AG08395 (cell line): ENCODE measurements at places on chromosomes 3 and 15.

GRCh38 chr3:120481081-120481480, 30.3 kb upstream of the FSTL1 start:
- DNase-seq: no peak

DNA sequence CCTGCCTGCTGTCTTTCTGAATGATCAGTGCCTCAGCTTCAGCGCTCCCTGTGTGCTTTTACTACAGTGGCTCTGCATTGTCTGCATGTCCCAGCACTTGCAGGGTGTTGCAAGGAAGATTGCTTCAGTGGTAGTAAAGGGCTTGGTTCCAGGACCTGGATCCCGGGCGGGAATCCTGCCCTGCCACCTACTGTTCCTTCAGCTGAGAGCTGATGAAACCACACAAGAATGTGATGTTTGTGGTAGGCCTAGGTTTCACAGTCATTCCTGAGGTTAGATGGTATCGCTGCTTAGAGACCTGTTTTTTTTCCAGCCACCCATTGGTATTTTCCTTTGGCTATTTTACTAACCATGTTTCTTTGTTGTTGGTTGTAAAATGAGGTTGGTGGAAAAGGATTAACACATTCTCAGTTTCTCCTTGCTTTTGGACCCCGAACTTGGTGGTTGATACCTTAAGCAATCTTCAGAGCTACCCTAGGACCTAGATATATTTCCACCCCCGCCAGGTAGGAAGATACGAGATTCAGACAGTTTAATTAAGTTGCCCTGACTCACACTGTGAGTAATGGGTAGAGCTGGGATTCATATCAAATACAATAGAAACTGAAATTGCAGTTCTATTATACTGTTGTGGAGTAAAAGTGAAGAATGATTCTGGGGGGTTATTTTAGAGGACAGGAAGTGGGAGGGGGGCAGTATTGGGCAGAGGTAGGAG, 11.4 kb downstream of the GPR87 start:
- DNase-seq: peak; percentile 94

DNA sequence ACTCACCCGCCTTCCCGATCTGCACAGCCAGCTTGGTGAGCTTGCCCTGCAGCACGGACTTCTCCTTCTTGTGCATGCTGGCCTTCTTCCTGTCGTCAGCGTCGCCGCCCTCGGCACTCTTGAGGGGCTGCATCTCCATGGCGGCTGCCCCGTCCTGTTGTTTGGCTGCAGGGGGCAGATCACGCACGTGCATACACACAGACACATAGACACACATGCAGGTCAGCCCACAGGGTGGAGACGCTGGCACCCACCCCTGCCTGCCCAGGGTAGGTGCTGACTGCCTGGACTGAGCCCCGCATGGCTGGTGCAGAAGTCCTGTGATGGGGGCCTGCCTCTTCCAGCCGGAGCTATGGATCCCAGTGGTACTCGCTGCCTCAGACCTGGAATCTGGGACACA, 57.3 kb upstream of the SEC13 start:
- DNase-seq: no peak

DNA sequence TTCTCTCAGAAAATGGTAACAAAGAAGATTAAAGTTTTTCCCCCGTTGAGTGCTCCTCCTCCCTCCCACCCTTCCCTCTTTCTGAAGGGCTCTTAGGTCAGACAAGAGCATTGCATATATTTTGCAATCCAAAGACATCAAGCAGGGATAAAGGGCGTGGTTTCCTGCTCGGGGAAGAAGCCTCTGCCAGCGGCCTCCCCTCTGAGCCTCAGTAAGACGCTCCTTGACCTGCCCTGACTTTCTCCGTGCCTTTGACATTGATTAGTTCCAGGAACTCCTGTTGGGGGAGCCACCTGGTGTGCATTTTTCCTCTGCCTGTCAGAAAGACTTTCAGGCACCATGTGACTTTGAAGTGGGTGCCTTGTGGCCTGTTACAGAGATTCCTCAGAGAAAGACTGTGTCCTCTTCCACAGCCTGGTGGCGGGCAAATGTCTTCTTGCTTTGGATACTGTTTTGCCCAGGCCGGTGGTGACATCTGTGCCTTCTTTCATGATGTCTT, 87.2 kb upstream of the TBL1XR1 start:
- DNase-seq: peak; percentile 63

DNA sequence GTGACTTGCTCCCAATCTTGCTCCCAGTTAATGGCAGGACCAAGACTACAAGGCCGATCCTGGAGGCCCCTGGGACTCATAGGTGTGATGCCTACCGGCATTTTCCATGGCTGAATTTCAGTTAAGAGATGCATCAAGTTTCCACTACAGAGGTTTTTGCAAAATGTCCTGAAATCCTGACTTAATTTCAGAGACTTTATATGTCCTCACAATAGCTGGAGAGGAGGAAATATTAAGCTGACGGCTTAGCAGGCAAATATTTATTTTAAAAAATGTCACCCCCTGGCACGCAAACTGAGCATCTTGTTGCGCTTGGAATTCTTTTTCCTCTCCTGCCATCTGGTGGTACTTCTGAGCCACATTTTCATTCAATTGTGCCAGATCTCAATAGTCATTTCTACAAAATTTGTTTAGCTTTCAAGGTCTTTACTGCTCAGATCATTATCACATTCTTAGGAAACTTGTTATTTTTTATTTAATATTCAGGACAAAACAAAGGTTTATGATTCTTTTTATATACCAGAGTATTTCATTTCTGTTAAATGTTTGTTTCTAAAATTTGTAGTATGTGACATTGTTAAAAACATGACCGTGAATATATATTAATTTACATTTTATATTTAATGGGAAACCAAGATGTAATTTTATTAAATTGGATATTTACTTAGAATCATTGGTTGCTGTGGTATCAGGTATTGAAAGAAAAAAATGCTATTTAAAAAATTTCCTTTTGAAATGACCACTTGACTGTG, 189.2 kb upstream of the THRB start:
- peak; percentile 64 for DNase-seq

DNA sequence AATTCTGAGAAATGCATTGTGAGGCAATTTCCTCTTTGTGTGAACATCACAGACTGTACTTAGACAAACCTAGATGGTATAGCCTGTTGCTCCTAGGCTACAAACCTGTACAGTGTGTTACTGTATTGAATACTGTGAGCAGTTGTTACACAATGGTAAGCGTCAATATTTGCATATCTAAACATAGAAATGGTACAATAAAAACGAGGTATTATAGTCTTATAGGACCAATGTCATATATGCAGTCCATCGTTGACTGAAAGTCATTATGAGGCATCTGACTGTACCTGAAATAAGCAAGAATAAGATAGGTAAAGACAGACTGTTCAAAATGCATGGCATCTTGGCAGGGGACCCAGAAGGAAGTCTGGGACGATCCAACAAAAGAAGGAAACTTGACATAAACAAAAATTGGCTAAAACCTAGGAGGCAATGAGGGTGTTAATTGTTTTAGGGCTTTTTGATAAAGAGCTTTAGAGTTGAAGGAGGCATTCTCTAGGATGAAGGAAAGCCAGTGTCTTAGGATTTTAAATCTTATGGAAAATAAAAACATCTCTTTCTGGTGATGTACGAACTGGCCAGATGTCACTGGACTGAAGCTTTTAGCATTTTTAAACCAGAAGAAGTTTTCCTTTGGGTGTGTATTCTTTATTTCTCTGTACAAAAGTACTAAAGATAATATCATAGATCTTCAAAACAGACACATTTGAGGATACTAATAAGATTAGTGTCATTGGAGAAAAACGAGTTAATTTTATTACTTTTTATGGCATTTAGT, 9.2 kb upstream of the SPRED1 start:
- no peak for DNase-seq

- no peak for DNase-seq
Observed at GRCh38 chr15:24955531-24955921, 739 bp downstream of the SNRPN start.

GRCh38 chr3:44020143-44020542, 221.5 kb upstream of the TOPAZ1 start:
- no peak for DNase-seq

DNA sequence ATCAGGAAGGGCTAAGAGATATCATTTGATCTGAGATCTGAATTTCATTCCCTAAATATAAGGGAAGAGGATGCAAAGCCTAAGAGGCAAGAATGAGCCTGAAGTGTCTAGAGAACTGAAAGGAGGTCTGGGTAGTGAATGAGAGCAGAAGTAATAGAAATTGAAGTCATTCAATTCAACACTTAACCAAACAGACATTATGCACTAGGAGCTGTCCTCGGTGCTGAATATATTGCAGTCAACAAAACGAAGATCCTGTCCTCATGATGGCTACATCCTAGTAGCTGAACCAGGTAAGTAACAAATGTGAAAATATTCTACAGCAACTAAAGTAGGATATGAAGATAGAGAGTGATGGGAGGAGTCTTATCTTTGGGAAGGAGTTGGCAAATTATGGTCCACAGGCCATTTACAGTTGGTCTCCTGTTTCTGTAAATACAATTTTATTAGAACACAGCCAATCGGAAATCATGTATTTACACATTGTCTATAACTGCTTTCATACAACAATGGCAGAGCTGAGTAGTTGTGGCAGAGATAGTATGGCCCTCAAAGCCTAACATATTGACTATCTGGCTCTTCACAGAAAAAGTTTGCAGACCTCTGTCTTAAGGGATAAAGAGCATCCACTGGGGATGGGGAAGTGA, 192.9 kb upstream of the CADPS start:
- DNase-seq: peak; percentile 31

- no peak for DNase-seq
Observed at GRCh38 chr15:35748105-35748504, 202.1 kb upstream of the DPH6 start.

DNA sequence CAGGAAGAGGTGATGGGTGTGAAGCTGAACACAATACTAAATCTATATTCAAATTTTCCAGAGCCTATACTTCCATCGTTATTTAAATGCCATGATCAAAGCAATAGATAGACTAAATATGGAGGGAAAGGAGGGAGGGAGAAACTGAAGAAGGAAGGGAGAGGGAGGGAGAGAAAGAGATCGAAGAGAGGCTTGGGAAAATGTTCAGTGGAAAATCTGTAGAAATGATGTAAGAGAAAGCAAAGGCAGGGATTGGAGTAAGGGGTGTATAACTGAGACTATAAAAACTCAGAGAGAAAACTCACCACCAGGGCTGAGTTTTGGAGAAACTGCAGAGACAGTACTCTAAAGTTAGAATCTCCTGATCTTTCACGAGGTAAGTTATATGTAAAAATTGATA, at the start of gene OSTN:
Gene OSTN, plus strand, starts transcription at position 310 of the 400 bp plus-strand sequence. CDS start 13,292 bp downstream, outside the sequence.
- DNase-seq: no peak

- DNase-seq: peak; percentile 59
Observed at GRCh38 chr15:40430271-40430805, 10.4 kb upstream of the BAHD1 start.

DNA sequence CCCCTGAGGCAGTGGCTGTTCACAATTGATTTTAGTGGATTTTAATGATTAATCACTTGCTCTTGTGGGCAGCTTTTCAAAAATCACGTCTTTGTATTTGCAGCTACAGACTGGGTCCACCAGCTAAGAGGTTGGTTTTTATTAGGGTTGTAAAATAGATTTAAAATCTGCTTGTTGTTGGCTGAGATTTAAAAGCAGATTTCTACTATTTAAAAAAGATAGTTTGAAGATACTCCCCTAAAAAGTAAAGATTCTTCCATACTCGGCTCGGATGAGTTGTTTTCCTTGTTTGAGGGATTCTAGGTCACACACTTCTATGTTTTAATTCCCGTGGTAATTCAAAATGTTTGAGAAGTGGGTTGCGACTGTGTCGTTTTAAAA, 1.7 kb downstream of the KLHL24 start:
- DNase-seq: no peak

- DNase-seq: no peak
Observed at GRCh38 chr3:46830801-46831200, 32.4 kb downstream of the MYL3 start.

GRCh38 chr3:150528354-150528797, 17.9 kb downstream of the SERP1 start:
- DNase-seq: peak; percentile 21

- DNase-seq: no peak
Observed at GRCh38 chr15:38324939-38325647, 72.5 kb downstream of the SPRED1 start.

DNA sequence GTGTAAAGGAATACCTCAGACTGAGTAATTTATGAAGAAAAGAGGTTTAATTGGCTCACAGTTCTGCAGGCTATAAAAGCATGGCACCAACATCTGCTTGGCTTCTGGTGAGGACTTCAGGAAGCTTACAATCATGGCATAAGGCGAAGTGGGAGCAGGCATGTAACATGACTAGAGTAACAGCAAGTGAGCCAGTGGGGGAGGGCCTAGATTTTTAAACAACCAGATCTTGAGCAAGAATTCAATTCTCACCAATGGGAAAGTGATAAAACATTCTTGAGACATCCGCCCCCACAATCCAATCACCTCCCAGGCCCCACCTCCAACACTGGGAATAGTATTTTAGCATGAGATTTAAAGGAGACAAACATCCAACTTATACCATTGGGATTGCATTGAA, 44.2 kb upstream of the BCL2A1 start:
- DNase-seq: no peak

GRCh38 chr3:171865191-171865865, 22.2 kb downstream of the TMEM212 start:
- no peak for DNase-seq

- DNase-seq: no peak
Observed at GRCh38 chr3:43998370-43998835, 243.3 kb upstream of the TOPAZ1 start.

DNA sequence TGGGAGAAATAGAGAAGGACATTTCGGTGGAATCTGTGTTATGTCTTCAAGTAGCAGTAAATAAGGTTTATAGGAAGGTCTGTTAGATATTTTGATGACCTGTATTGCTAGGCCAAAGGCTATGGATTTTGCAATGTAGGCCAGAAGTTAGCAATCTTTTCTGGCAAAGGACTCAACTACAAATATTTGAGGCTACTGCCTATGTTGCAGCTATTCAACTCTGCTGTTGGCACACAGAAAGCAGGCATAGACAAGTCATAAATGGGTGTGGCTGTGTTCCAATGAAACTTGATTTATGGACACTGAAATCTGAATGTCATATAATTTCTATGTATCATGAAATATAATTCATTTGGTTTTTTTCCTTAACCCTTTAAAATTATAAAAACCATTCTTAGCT, 438.7 kb upstream of the C2CD4B start:
- peak; percentile 72 for DNase-seq

- DNase-seq: no peak
Observed at GRCh38 chr15:100983221-100983620, 64.1 kb downstream of the LRRK1 start.

- no peak for DNase-seq
Observed at GRCh38 chr3:186456731-186457191, 87.4 kb downstream of the CRYGS start.

DNA sequence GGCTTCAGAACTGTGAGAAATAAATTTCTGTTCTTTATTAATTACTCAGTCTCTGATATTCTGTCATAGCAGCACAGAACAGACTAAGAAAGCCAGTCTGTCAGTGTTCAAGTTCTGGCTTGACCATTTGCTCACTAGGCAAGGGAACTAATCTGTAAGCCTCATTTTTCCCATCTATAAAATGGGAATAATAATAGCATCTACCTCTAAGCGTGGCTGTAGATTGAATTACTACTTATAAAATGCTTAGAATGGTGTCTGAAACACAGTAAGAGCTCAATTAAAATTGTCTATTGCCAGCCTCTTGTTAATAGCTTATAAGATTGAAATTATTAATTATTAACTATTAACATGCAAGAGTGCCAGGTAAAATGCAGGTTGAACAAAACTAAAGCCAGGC, 209.7 kb upstream of the LRRFIP2 start:
- DNase-seq: no peak
